ENCODE measurements at places on chromosomes 7 and 10. TPM values are rescaled to one million over a fixed set of nuclear protein-coding genes. Genes with fewer than 3 reads are reported as not detected.

The AQP1 gene
- 0.36 TPM for total RNA-seq

The CYP2W1 gene
- total RNA-seq: not detected

The OR6V1 gene
- not detected for total RNA-seq

The WDR86 gene
- total RNA-seq: 0.17 TPM

The ADAM22 gene
- total RNA-seq: 2.2 TPM

The PDIA4 gene
- 108 TPM for total RNA-seq

Measured in activated CD4-positive, alpha-beta memory T cell treated with anti-CD3 and anti-CD28 coated beads for 36 hours (primary cell).